ENCODE measurements at places on chromosomes 4 and X.

DNA sequence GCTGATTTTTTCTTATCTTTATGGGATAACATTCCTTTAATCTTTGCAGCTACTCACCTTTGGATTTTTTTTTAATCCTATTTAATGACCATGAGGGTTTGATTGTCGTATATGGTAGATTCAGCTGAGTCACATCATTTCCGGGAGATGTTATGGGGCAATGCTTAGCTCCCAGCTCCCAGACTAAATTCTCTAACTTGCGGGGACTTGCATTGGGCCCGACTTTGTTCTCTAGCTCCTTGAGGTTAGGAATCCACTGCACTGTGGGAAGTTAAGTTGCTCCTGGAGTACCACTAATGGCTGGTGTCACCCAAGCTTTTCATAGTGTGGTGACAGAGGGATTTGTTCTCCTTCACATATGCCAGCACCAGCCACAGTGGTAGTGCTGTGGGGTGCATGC, 287.4 kb downstream of the TECRL start:
- no peak for DNase-seq

- no peak for DNase-seq
Observed at GRCh38 chr4:89036535-89036934, 20.4 kb downstream of the FAM13A start.

- no peak for DNase-seq
Observed at GRCh38 chr4:3835527-3836405, 69.6 kb downstream of the ADRA2C start.

GRCh38 chrX:110699109-110699508, 96.5 kb downstream of the CHRDL1 start:
- DNase-seq, result no peak

- no peak for DNase-seq
Observed at GRCh38 chr4:134278675-134279074, 77.1 kb upstream of the PABPC4L start.

- DNase-seq, result peak; percentile 56
Observed at GRCh38 chrX:46796574-46797191, 37.8 kb upstream of the SLC9A7 start.

Measured in CD4-positive, CD25-positive, alpha-beta regulatory T cell (primary cell).